ENCODE measurements at places on chromosomes 12 and 14.

DNA sequence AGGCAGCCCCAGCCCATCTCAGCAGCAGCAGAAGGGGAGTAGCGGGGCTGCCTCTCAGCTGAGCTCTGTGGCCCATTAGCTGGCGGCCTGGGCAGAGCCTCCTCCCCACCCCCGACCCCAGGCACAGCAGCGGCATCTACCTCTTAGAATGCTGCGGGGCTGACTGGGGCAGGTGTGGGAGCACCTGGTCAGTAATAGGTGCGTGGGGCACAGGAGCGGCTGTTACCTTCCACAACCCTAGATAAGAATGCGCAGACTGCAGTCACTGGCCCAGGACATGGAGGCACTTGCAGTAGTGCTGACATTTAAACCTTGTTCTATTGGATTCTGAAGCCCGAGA, 35.6 kb downstream of the SYNE3 start:
- DNase-seq = no peak

DNA sequence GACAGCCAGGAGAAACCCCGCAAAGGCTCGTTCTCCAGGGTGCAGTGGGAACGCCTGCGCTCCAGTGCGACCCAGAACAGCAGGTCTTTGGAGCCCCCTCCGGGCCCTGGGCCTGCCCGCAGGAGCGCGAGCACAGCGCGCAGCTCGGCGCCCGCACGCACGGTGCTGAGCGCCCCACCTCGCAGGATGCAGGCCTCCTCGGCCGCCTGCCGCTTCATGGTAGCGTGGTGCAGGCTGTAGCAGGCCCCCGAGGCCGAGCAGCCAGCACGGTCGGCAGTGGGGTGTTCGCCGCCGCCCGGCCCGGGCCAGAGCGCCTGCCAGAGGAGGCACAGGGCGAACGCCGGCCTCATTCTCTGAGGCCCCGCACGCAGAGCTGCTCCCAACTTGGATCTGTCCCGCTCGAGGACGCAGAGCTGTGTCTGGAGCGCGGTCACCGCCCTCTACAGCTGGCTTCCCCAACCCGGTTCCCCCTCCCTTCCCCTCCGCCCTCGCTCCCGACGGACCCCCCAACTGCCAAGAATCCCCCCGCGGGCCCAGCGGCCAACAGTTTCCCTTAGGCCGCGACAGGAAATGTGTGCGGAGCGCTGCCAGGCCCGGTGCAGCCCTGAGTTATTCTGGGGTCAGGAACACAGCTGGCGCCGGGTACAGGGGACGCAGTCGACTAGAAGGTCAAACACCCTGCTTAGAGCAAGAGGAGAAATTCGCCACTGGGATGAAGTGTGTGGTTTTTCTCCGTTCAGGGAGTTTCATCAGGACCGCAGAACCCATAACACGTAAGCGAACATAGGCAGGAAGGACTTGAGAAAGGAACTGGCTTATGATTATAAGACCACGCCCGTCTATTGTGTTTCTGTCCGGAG, at the start of gene CLEC14A:
Gene CLEC14A (minus strand): TSS at position 421 of the 860 bp plus-strand sequence. CDS start 71 bp downstream, at position 350.
- DNase-seq = no peak

DNA sequence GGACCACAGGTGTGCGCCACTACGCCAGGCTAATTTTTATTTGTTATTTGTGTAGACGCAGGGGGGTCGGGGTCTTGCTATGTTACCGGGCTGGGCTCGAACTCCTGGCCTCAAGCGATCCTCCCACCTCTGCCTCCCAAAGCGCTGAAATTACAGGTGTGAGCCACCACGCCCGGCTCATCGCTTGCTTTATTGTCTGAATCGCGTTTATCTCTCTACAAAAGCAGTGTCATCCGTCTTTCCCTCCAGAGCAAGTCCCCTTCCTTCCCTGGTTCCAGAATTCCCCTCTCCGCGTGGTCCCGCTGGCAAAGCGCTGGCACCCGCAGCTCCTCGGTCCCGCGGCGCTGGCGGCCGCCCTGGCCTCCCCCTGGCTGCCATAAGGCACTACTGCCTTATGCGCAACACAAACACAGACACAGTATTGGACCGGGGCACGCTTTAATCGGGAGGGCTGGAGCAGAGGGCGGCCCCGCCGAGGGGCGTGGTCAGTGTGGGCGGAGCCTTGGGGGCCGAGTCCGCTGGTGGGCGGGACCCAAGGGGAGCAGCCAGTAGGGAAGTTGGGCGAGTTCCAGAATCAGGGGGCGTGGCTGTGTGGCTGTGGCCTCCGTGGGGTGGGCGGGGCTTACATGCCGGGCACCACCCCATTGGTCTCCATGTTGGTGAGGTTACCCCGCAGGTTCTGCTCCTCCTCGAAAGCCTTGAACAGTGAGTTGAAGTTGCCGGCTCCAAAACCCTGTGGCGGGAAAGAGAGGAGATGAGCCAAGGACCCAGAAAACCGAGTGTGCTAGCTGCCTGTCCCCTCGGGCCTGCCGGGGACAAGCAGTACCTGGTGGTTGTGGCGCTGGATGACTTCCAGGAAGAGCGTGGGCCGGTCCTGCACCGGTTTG, 19.3 kb downstream of the HPD start:
- peak; percentile 100 for DNase-seq

- no peak for DNase-seq
Measured at GRCh38 chr12:66539431-66539830, 139.4 kb downstream of the GRIP1 start.

DNA sequence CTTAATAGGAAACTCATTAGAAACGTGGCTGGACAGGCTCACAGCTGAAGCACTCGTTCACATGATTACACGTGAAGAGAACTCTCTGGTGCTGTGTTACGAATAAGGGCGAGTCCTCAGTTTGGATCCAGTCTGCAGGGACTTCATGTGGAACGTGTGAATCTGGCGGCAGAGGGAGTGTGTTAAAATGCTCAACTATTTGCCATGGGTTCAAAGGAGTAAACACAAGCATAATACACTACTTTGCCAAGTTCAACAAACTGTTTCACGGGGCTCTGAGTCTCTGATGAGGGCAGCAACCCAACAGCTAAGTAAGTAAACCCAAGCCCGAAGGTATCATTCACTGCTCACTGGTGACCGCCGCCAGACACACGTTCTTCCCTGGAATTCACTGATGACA, 42.4 kb downstream of the NUAK1 start:
- no peak for DNase-seq

- peak; percentile 39 for DNase-seq
Measured at GRCh38 chr12:8088574-8088973, 6.5 kb downstream of the NECAP1 start.

DNA sequence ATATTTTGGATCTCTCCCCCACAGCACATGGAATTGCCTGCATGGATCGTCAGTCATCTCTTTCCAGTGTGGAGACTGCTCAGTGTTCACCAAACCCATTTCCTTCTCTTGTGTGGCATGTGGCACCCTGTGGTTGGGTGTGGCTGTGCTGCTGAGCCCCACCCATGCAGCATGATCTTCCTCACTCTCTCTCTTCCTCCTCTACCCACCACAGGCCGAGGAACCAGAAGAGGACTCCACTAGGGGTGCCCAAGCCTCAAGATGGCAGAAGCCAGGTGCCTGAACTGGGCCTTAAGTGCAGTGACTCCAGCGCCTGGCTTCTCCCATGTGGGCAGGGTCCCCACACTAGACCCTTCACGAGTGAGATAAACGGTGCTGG, 66.8 kb upstream of the GPR68 start:
- peak; percentile 51 for DNase-seq

- DNase-seq = no peak
Measured at GRCh38 chr14:51367600-51367931, 127.5 kb downstream of the TMX1 start.

GRCh38 chr12:27899151-27899661, 73.3 kb downstream of the PTHLH start:
- DNase-seq = peak; percentile 2

DNA sequence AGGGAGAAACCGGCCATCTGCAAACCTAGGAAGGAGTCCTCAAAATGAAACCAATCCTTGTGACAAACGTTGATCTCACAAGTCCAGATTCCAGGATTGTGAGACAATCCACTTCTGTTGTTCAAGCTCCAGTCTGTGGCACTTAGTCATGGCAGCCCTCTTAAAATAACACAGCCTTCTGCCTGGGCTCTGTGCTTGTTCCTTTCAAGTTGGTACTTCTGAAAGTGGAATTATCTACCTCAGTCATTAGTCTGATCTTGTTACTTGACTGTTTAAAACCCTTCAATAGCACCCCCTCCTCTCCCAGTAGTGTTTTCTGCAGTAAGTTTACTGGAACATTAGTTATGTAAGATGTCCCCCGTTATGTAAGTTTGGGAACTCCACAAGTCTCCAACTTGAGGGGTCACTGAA, 111.0 kb upstream of the HIF1A start:
- DNase-seq = no peak

DNA sequence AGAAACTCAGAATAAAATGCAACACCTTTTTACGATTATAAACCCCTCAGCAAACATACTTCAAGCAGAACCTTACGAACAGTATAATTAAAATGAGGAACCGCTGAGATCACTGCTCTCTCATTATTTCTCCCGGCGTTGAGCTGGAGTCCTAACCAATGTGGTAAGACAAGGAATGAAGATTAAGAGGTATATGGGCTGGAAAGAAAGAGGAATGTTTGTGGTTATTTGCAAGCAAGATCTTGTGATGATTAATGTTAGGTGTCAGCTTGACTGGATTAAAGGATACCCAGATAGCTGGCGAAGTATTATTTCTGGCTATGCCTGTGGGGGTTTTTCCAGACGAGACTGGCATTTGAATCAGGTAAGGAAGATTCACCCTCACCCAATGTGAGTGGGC, 10.3 kb upstream of the ZNF84 start:
- DNase-seq = no peak

- DNase-seq = no peak
Measured at GRCh38 chr12:77723308-77723707, 107.4 kb upstream of the NAV3 start.

DNA sequence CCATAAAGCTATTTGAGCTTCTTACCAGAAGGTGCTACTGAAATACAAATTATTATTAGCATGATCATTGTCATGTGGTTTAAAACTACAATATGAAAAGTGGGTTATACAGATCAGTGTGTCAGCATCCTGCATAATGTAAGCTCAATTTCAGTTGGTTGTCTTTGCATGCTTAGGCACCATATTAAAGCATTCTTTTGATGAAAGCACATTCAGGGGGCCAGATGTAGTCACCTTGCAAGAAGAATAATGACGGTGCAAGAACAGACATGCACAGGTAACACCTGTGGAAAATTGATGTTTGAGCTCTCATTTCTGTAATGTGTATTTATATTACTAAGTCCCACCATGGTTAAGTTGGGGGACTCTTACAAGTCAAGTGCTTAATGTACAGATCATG, 123.9 kb downstream of the PAX9 start:
- no peak for DNase-seq

GRCh38 chr14:49972131-49972671, 79.3 kb downstream of the ARF6 start:
- DNase-seq = no peak

GRCh38 chr14:95261616-95262510, 57.8 kb downstream of the CLMN start:
- DNase-seq = no peak

- no peak for DNase-seq
Measured at GRCh38 chr12:94678379-94678778, 28.0 kb upstream of the TMCC3 start.

- no peak for DNase-seq
Measured at GRCh38 chr12:114090211-114090610, 124.1 kb upstream of the RBM19 start.

GRCh38 chr14:85415015-85415712, 114.8 kb upstream of the FLRT2 start:
- DNase-seq = no peak

- no peak for DNase-seq
Measured at GRCh38 chr12:109291521-109292341, 17.4 kb downstream of the FOXN4 start.

DNA sequence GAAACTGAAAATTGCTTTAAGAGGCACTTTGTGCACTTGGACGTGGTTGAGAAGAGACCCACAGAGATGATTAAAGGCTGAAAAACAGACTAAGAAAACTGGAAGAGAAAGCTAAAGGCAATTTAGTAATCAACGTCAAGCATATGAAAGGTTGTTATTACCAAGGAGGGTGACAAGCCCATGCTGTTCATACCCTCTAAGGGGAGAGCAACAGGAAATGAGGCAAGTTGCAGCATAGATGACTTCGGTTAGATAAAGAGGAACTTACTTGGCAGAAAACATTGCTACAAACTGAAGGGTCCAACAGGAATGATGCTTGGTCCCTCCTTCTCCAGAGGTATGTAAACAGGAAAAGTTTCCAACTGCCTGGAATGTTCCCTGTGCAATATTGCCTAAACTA, 107.8 kb downstream of the DUSP6 start:
- peak; percentile 27 for DNase-seq

DNA sequence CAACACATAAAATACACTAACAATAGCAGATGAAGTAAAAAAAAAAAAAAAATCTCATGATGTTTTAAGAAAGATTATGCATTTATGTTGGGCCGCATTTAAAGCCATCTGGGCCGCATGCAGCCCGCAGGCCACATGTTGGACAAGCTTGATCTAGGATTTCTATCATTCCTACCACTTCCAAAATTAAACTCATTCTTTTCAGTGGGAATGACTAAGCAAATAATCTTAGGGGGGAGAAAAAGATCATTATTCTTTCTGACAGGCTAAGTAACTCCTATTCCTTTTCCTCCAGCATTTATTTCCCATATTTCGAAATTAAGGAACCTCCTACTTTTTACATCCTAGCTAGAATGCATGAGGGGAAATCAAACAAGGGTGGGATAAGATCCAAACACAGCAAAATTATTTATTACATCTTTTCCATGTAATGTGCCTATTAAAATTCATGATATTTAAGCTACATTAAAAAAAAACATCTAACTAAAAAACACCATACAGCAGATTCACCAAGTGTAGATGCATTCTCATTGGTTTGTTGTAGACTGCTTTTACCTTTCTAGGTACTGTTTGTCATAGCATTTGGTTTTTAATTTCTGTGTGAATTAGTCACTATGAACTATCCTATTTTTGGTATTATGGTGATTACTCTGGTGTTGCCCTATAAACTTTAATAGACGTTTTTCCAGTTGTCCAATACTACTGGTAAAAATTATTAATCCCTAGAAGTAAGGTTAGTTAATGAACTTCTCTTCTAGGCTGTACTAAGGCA, 76.1 kb downstream of the RASSF8 start:
- no peak for DNase-seq

DNA sequence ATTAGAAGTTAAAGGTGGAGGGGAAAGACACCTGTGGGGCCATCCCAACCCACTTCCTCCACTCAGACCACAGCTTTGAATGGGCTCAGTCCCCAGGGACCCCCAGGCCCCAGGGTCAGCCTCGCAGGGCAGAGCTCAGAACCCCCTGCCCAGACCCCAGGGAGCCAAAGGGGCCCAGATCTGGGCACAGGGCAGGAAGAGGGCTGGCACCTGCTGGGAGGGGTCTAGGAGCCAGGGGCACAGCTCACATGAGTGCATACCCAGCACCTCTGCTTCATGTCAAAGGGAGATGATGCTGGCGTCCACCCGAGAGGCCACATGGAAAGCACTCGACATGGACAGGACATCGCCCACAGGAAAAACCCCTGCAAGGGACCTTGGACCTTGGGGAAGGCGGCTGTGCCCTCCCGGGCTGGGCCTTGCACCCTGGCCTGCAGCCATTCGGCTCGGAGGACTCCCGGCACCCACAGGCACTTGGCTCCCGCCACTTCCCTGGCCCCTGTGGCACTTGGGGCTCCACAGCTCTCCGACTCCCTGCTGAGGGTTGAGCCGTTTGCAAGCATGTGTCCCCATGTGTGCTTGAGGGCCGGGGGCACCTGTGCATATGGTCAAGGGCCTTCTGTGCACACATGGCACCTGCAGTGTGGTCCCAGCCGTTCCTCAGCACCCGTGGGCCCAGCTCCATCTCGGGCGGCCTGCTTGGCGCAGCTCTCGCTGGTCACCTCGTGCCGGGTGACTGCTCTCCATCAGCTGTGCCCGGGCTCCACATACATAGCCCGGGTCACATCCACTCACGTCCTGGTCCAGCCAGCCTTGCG, 7.8 kb upstream of the AMN start:
- no peak for DNase-seq

GRCh38 chr14:74637178-74637550, 25.1 kb upstream of the LTBP2 start:
- no peak for DNase-seq
